ENCODE measurements at places on chromosomes 16 and 17.

GRCh38 chr17:39600997-39601597, 6.6 kb downstream of the NEUROD2 start:
- DNase-seq, result no peak

DNA sequence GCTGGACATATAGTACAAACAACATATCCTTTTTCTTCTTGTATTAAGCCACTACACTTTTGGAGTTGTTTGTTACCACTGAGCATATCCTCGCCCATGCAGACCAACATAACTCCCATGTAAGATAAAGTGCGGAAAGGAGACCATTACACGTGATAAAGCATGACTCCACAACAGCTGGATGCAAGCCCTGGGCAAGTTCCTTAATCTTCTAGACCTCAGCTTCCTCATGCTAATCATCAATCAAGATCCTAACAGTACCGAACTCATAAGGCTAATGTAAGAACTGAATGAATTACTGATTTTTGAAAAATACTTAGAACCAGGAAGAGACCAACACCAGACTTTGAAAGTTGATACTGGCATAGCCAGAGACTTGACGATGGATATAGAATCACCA, 47.0 kb upstream of the GSG1L start:
- DNase-seq, result no peak

- DNase-seq, result no peak
These were observed 146.3 kb upstream of the NOL11 start for GRCh38 chr17:67571478-67571877.

DNA sequence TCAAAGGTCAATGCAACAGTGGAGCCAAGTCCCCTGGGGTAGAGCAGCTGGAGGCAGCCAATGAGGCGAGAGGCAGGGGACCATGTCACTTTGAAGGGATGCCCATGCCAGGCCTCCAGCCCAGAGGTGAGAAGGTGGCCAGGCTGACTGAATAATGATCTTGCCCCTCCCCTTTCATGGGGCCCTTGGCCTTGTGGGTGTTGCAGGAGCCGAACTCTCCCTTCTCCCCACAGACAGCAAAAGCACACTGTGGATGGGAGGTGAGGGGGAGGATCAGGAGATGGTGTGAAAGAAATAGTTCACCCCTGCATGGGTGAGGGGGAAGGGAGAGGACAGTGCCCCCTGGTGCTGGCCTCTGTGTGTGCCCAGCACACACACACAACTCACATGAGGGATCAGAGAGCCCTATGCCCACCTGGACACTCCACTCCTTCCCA, 15.8 kb upstream of the TBX21 start:
- DNase-seq, result no peak

- peak; percentile 91 for DNase-seq
These were observed 49.5 kb upstream of the MTSS2 start for GRCh38 chr16:70735141-70735979.

- no peak for DNase-seq
These were observed 8.5 kb downstream of the CSF3 start for GRCh38 chr17:40023590-40024292.

DNA sequence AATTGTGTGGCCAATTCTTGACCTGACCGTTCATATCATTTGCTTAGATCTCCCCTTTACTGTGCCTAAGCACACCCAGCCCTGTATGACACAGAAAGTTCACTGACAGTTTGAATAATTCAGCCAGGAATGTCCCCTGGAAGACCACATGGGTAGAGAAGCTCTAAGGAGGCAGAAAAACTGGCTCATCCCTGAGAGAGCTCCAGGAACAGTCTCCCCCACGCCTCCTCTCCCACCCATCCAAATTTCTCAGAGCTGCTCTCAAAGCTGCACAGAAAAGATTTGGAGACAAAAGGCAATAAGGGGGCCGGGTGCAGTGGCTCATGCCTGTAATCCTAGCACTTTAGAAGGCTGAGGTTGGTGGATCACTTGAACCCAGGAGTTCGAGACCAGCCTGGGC, 11.2 kb downstream of the PRAC1 start:
- no peak for DNase-seq

DNA sequence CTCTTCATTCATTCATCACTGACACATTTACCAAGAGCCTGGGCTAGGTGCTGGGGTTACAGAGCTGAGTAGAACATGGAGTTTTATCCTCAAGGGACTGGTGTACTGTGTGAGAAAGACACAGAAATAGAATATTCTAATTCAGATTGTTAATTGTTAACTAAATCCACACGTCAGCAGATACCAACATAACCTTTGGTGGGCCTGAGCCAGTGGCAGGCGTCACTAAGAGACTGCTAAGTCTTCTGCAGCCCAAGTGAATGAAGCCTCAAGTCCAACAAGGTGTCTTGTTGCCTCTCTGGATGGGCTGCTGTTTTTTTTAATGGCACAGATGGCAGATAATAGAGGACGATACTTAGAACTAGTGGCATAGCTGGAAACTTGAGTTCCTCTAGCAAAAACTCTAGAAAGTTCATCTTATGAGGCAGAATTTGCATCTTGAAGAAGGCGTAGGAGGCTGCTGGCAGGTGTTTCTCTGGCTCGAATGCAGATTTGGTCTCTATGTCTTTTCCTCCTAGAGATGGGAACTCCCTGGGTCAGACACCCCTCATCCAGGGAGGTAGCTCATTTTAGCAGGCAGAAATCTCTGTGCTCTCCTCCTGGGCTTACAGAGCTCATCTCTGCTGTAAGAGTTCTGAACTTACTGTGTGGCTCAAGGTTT, 179.5 kb downstream of the NTN1 start:
- no peak for DNase-seq

GRCh38 chr17:61456061-61456681, 3.9 kb downstream of the TBX4 start:
- DNase-seq, result no peak

GRCh38 chr17:78822552-78822951, 18.1 kb downstream of the USP36 start:
- DNase-seq, result peak; percentile 82

DNA sequence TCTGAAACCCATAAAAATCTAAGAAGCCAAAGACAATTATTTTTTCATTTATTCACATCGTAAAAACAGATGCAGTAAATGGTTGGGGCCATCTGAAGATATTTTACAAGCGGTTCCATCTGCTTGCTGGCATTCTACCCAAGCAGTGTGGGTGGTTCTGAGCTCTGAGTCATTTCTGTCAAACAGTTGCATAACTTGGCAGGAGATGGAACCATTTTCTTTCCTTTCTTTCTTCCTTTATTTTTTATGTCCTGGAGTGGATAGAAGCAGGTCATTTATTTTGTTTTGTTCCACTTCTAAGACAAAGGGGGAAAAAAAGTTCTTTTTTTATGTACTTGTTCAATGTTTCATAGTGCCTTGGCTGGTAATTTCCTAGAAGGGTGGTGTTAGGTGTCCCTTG, 1151.9 kb upstream of the GOT2 start:
- peak; percentile 65 for DNase-seq

DNA sequence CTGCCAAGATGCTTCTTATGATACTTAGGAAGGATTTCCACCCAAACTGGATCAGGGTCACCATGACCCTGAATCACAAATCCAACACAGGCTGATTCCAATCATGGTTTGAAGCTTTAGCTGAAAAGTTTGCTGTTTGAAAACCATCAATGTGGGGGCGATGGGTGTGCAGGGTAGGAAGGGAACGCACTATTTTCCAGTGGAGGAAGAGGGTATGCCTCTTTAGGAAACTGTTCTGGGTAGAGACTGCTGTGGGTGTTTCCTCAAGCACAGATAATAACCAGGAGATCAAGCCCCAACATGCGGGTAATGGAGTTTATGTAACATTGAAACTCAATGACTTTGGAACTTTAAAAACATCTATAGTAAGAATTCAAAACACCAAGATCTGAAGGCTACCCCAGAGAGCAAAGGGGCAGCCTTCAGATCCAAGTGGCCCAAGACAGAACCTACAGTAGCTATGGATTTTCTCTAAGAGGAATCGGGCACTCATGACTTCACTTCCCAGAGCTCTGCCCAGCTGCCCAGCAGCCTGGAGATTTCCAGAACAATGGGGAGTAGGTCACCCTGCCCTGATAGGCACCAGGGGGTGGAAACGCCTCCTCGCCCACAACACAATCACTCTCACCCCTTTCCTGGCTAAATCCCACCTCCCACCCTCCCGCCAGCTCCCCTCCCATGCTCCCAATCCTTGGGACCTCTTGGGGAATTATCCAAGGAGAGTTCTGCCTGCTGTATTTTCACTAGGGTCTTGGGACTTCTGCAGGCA, 22.8 kb downstream of the TRIM25 start:
- DNase-seq, result no peak

DNA sequence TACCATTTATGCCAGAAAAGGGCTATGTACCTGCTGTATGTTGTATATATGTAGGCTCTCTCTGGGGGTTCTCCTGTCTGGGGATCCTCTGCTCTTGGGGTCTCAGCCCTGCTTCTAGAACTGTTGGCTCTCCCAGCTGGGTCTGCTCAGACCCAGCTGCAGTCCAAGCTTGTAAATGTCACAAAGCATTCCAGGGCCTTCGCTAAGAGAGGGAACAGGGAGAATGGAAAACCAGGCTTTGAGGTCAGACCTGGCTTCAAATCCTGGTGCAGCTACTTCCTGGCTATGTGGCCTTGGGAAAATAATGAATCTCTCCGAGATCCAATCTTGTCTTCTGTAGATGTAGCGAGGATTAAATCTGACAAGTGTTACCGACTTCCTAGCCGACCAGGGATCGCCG, 44.0 kb downstream of the NLRP1 start:
- DNase-seq, result no peak

GRCh38 chr17:76171706-76172105, 30.7 kb upstream of the FOXJ1 start:
- DNase-seq, result no peak

GRCh38 chr17:70055000-70055399, 20.0 kb upstream of the KCNJ16 start:
- no peak for DNase-seq

GRCh38 chr16:24748242-24748641, 18.8 kb downstream of the TNRC6A start:
- DNase-seq, result peak; percentile 84

GRCh38 chr16:12207939-12208338, 231.4 kb downstream of the SNX29 start:
- no peak for DNase-seq

DNA sequence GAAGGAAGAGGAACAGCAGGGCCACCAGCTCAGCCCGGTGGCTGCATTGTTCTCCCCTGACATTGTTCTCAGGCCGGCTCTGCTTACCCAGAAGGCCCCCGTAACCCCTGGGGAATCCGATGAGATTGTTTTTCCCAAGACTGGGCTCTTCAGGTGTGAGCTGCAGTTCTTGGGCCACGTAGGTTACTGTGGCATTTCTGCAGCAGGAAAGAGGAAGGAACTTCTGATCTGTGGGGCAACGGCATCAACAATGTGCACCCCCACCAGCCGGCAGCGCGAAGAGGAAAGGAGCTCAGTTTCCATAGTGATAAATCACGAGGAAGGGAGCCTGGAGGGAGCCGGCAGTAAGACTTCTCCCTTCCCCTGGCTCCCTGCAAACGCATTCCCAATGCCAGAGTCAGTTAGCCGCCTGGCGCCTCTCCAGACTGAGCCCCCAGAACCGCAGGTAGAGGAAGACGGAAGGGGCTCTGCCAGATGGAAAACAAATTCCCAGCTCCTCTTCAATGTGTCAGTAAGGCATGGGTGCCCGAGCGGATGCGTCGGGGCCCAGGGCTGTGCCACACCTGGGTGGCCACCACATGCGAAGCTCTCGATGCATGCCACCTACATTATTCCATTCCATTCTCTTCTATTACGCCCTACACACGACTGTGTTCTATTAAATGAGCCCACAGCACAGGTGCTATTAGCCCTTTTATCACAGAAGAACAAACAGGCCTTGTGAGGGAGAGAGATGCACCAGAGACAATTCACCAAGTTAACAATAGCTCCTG, 21.5 kb upstream of the PECAM1 start:
- no peak for DNase-seq

DNA sequence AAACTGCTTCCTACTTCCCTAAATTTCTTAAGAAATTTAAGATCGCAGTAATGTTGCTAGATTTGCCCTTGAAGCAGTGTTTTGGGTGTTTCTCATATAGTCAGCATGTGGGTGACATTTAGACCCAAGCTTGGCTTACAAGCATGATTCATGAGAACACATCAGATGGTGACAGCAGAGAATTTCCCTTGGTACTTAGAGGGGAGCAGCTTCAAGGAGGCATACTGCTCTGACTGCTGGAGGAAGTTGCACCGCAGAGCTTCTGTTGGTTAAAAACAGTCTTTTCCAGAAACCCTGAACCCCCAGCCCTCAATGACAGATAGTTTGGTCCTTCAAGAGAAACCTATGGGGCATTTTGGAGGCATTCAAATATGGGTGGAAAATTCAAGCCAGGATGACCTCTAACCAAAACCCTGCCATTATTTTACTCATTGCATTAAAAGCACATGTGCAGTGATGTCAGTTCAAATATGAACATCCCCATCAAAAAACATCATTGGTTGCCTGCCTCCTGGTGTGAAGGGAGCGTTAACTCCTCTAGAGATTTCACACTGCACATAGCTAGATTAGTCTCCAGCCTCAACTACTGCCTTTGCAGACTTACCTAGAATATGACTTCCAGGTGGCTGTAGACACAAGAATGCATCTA, 201.5 kb upstream of the CACNG5 start:
- DNase-seq, result no peak

DNA sequence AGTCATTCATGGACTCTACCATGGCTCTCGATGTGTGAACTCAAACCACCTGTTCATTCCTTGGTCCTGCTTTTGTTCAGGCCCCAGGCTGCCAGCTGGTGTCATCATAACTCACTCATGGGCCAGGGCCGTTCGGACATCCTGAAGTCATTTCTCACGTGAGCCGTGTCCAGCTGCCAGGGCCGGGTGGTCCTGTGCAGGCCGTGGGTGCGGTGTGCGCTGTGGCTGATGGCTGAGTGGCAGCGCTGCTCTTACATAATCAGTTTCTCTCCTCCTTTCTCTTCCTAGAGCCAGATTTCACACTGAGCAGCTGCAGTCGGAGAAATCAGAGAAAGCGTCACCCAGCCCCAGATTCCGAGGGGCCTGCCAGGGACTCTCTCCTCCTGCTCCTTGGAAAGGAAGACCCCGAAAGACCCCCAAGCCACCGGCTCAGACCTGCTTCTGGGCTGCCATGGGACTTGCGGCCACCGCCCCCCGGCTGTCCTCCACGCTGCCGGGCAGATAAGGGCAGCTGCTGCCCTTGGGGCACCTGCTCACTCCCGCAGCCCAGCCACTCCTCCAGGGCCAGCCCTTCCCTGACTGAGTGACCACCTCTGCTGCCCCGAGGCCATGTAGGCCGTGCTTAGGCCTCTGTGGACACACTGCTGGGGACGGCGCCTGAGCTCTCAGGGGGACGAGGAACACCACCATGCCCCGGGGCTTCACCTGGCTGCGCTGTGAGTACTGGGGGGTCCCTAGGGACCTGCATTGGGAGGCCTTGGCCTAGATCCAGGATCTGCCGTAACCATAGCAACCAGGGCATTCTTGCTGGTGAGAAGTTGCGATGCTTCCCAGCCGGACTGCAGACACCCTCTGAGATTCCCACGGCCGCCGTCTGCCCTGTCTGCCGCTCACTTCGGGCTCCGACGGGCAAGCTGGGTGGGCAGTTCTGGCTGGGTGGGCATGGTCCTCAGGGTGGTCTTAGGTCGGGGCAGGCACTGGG, at the start of gene IL34:
Gene IL34, plus strand, starts transcription at position 300 of the 982 bp plus-strand sequence. Its CDS starts 389 bp downstream, at position 689.
- no peak for DNase-seq

GRCh38 chr17:16649585-16649984, 4.1 kb downstream of the ZNF624 start:
- no peak for DNase-seq

GRCh38 chr16:2149630-2150417, 1.4 kb downstream of the RAB26 start:
- no peak for DNase-seq

Data from GM04503 (cell line).